ENCODE measurements at places on chromosomes 3 and 15.
A peak's percentile ranks its signal among the peaks of the same experiment; 100 is the strongest.

DNA sequence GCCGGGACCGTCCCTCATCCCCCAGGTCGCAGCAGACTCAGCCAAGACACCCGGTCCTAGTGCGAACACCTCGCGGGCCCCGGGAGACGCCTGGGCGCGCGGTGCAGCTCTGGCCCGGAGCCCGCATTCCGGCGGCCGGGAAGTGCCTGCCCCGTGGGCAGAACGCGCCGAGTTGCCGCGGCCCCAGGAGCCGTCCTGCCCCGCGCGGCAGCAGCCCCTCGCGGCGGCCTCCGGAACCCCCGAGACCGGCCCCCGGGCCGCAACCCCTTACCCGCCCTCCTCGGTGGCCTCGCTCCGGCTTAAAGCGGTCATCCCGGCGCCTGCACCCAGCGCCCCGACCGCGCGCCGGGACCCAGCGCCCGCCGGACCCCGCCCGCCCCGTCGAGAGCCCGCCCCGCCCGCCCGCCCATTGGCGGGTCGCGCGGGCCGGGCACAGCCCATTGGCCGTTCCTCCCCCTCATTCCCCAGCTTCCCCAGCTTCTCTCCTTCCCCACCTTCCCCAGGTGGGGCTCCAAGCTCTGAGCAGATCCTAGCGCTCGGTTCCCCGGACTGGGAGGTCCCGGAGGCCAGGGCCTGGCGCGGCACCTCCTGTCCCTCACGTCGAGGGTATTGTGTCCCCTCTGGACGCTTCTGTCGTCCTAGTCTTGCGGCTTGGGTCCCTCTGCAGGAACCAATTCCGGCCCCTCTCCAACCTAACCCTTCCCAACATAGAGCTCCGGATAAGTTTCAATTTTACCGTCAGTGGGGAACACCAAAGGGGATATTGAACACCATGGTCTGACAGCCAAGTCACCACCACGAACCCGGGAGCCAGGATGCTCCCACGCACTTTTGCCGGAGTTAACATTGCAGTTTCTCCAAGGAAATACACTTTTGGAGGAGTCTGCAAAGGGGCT lies at the start of gene GRAMD2A:
Gene GRAMD2A, minus strand, starts transcription at position 328 of the 896 bp plus-strand sequence.
- DNase-seq, result peak; percentile 80

DNA sequence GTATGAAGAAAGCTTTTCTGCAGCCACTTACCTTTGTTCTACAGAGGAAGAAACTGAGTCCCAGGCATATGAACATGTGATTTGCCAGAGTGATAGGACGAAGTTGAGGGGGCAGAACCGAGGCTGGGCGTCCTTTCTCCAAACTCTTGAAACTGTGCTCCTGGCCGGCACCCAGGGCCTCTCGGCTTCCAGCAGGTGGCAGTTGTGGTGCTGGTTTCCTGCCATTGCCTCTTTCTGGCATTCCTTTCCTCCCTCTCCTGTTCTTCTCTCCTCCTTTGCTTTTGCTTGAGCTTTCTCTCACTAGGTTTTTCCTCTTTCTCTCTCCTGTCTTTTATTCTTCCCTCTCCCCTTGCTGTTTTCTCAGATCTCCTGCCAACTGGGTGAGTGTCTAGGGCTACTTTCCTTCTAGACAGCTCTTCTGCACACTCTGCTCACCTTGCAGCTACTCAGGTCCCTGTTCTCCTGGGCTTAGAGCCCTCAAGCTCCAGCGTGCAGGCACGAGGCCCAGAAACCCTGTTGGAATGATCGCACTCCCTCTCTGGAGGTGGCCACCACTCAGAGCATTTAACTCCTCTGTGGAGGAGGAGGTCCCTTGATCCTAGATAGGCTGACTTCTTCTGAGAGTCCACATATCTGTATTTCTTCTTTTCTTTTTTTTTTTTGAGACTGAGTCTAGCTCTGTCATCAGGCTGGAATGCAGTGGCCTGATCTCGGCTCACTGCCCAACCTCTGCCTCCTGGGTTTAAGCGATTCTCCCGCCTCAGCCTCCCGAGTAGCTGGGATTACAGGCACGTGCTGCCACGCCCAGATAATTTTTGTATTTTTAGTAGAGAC lies 26.2 kb downstream of the TRAK1 start:
- DNase-seq, result peak; percentile 76

DNA sequence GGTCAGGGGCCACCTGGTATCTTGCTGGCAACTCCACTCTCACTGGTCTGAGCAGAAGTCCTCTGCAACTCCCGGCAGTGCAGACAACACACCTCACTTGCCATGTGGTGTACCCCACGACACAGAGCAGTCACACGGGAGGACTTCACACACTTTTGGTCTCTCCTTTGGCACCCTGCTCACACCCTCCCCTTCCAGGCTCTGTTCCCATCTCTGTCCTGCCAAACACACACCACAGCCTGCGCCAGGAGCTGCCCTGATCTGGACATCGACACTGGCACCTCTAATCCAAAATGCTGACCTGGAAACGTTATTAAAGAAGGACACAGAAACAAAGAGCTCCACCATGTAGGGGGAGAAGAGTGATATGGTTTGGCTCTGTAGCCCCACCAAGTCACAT lies 57.2 kb downstream of the SLC41A3 start:
- DNase-seq, result no peak

GRCh38 chr15:48520376-48521155 lies 124.9 kb downstream of the FBN1 start:
- no peak for DNase-seq
